ENCODE measurements at places on chromosomes 1 and 21. TPM values are rescaled to one million over a fixed set of nuclear protein-coding genes. Genes with fewer than 3 reads are reported as not detected.

DNA sequence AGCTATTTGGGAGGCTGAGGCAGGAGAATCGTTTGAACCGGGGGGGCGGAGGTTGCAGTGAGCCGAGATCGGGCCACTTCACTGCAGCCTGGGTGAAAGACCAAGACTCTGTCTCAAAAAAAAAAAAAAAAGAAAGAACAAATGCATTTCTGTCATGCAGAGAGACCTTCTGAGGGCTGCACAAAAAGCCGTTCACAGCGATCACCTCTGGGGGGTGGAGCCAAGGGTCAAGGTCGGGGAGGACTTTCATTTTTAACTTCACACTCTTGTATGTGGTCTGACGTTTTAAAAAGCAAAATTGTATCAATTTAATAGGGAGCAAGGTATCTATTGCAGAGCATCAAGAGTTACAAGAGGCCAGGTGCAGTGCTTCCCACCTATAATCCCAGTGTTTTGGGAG is 26.6 kb upstream of the CLDN14 start:
- H3K27ac ChIP-seq = no peak overlapping the region
- H3K4me1 ChIP-seq = no peaks in the 10 kb centered on the region
- no peak overlapping the region for H3K4me3 ChIP-seq

DNA sequence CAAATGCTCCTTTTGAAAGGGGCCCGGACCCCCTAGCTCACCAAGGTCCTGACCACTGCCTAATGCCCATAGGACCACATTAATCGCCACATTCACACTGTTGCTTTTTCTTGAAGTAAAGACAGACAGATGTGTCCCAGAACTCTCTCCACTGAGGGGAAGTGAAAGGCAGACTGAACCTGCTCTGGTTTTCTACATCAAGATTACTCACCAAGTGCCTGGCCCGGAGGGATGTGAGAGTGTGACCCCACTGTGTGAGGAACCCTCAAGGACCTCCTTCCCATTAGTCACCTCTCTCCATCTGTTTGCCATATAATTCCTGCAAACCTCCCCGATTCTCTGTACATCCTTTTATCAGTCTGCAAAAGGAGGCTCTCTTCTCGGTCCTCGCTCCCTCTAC is 381.5 kb downstream of the OMA1 start:
- no peaks in the 10 kb centered on the region for H3K27me3 ChIP-seq
- H3K27ac ChIP-seq = no peak overlapping the region
- no peak overlapping the region for H3K4me3 ChIP-seq
- no peaks in the 10 kb centered on the region for H3K4me1 ChIP-seq
- no peaks in the 10 kb centered on the region for H3K36me3 ChIP-seq
- DNase-seq = no peak

DNA sequence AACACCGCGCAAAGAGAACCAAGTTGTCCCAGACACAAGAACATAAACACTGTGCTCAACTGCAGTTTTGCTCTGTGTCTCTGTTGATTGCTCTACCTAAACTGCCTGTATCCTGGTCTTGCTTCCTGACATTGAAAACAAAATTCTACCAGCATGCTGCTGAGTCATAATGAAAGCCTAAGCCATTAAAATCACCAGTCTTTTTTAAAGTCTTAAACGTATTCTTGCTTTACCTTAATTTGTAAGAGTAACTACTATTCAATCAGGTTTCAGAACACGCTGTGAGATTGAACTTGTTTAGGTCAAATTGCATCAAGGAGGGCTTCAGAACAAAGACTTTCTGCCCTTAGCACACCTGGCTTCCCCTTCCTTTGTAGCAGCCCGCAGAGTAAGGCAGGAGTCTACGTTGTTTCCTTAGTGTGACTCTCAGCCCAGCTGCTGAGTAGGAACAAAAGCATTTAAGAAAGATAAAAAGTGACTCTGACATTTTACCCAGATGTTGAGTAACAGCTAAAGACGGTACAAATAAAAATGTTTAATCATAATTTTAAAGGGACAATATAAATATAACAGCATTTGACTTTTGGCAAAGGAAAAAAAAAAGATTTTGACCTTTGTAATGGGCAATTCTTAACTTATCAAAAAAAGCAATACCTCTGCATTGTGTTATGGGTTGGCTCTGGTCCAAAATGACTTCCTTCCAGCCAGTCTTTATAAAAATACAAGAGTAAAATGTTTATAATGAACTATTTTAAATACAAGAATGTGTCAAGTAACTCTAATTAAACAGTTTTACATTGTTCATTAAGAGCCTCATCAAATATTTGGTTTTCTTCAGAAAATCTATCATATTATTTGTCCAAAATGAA is 186.9 kb upstream of the ADGRL4 start:
- no peak for DNase-seq
- H3K4me1 ChIP-seq = peaks cover 4% of the 10 kb centered on the region
- H3K27me3 ChIP-seq = no peaks in the 10 kb centered on the region
- no peaks in the 10 kb centered on the region for H3K36me3 ChIP-seq
- H3K27ac ChIP-seq = no peak overlapping the region
- no peak overlapping the region for H3K4me3 ChIP-seq

Gene B3GALT5
- not detected for total RNA-seq

Gene PLEKHG5
- 1.8 TPM for total RNA-seq

GRCh38 chr1:87961992-87962391 is 633.3 kb downstream of the LMO4 start:
- no peaks in the 10 kb centered on the region for H3K4me1 ChIP-seq
- H3K4me3 ChIP-seq = no peak overlapping the region
- H3K36me3 ChIP-seq = no peaks in the 10 kb centered on the region
- DNase-seq = no peak
- peaks cover 3% of the 10 kb centered on the region for H3K27me3 ChIP-seq

Gene CHRM3
- not detected for total RNA-seq

DNA sequence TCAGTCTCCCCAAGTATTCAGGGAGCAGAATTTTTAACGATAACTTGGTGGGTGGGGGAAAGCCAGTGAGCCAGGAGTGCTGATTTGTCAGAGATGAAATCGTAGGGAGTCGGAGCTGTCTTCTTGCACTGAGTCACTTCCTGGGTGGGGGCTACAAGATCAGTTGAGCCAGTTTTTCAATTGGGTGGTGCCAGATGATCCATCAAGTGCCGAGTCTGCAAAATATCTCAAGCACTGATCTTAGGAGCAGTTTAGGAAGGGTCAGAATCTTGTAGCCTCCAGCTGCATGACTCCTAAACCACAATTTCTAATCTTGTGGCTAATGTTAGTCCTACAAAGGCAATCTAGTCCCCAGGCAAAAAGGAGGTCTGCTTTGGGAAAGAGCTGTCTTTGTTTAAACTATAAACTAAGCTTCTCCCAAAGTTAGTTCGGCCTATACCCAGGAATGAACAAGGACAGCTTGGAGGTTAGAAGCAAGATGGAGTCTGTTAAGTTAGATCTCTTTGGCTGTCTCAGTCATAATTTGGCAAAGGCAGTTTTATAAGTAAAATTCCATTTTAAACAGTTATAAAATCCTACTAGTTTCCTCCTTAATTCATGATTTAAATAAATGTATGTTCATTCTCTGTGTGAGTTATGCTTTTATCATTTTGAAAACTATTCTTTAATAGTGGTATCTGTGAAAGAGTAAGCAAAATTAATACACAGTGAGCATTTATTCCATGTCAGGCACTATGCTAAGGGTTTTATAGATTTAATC is 51.7 kb downstream of the SLC16A1 start:
- H3K36me3 ChIP-seq = peaks cover 6% of the 10 kb centered on the region
- peak overlapping the region; percentile 2 for H3K4me3 ChIP-seq
- peaks cover 2% of the 10 kb centered on the region for H3K27me3 ChIP-seq
- peak overlapping the region; percentile 73 for H3K27ac ChIP-seq
- peak; percentile 36 for DNase-seq
- H3K4me1 ChIP-seq = peaks cover 32% of the 10 kb centered on the region

Gene PDE4B
- 24.3 TPM for total RNA-seq

Gene RSPO1
- total RNA-seq = not detected

GRCh38 chr1:46530791-46531409 is 20.5 kb downstream of the KNCN start:
- peaks cover 2% of the 10 kb centered on the region for H3K36me3 ChIP-seq
- H3K27me3 ChIP-seq = peaks cover 33% of the 10 kb centered on the region
- no peak overlapping the region for H3K4me3 ChIP-seq
- DNase-seq = no peak
- no peak overlapping the region for H3K27ac ChIP-seq
- peaks cover 26% of the 10 kb centered on the region for H3K4me1 ChIP-seq

DNA sequence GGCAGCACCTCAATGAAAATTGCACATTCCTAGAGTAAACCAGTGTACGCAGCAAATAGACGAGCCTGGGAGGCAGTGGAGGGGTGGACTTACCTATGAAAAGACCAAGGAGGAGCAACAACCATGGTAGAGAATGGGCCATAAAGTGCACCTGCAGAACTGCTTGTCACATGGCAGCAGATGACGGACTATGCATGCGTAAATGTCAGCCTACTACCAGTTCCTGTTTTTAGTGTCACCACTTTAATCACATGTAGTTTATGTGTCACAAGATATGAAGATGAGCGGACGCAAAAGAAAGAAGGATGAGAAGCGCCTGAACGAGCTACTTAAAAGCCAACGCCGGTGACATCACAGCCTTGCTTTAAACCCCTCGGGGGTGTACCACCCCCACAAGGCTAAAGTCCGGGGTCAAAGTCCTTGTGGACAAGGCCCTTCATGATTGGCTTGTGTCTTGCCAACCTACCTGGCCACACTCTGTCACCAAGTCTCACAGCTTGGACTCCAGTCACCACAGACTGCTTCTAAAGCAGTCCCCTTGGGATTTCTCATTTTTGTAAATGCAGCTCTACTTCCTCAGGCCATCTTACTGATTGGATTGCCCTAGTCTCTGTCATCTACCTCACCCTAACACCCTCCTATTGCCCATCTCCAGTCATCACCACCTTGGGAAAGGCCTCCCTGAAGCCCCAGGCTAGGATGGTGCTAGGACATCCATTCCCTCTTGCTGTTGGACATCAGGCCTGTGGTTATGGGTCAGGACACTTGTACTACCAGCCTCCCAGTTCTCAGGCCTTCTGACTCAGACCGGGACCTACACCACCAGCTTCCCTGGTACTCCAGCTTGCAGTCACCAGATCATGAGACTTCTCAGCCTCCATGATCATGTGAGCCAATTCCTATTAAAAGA is 6.0 kb upstream of the LY9 start:
- H3K27ac ChIP-seq = no peak overlapping the region
- peaks cover 7% of the 10 kb centered on the region for H3K4me1 ChIP-seq
- no peak overlapping the region for H3K4me3 ChIP-seq

All from activated T-helper 1 cell treated with anti-CD3 and anti-CD28 coated beads, Interleukin-12 subunit alpha, Interleukin-12 subunit beta, Interleukin-2, Interleukin-4 antibody, amounts not matched to agents 30 ng/mL and 10 ng/mL and 1 ng/mL, durations not matched to agents 14 hours and 24 hours and 36 hours (primary cell).